ENCODE measurements at places on chromosomes 2 and 18. TPM values are rescaled to one million over a fixed set of nuclear protein-coding genes. Genes with fewer than 3 reads are reported as not detected.

GALR1 gene
- total RNA-seq, result not detected

DSC2 gene
- 33.7 TPM for total RNA-seq

PDE1A gene
- total RNA-seq, result 8.1 TPM

PKDCC gene
- total RNA-seq, result 6.7 TPM

GRHL1 gene
- total RNA-seq, result 233 TPM

FKBP1B gene
- 8.0 TPM for total RNA-seq

APCDD1 gene
- 110 TPM for total RNA-seq

GPR75 gene
- 4.5 TPM for total RNA-seq

HOXD10 gene
- 0.56 TPM for total RNA-seq

TMEM247 gene
- total RNA-seq, result not detected

ELAC1 gene
- 8.0 TPM for total RNA-seq

GAD1 gene
- total RNA-seq, result 2.6 TPM

DTNA gene
- total RNA-seq, result 4.8 TPM

SPEG gene
- total RNA-seq, result 17.2 TPM

MRPL44 gene
- total RNA-seq, result 24.2 TPM

SERPINB4 gene
- total RNA-seq, result 0.44 TPM

SCN9A gene
- 4.0 TPM for total RNA-seq

NT5C1B gene
- total RNA-seq, result not detected

GIGYF2 gene
- 69.0 TPM for total RNA-seq

PDE11A gene
- total RNA-seq, result 0.08 TPM

IL1F10 gene
- 23.2 TPM for total RNA-seq

EFR3B gene
- 1.1 TPM for total RNA-seq

ABCG8 gene
- not detected for total RNA-seq

ANKRD23 gene
- total RNA-seq, result 8.2 TPM

BIN1 gene
- 5.6 TPM for total RNA-seq

CHMP1B gene
- total RNA-seq, result 72.7 TPM

SIX2 gene
- total RNA-seq, result not detected

GREB1 gene
- 5.2 TPM for total RNA-seq

PPP4R1 gene
- total RNA-seq, result 117 TPM

SERPINB3 gene
- 1.5 TPM for total RNA-seq

STPG4 gene
- total RNA-seq, result 1.4 TPM

METAP1D gene
- 4.6 TPM for total RNA-seq

ZNG1B gene
- total RNA-seq, result 55.5 TPM

KLHL29 gene
- 21.6 TPM for total RNA-seq
